Inflammatory macrophage treated with lipopolysaccharide for 1 hour (primary cell): ENCODE measurements at places on chromosomes 2 and 18.

- no peak for DNase-seq
These were observed 411.6 kb downstream of the ZNF521 start for GRCh38 chr18:24940416-24940815.

DNA sequence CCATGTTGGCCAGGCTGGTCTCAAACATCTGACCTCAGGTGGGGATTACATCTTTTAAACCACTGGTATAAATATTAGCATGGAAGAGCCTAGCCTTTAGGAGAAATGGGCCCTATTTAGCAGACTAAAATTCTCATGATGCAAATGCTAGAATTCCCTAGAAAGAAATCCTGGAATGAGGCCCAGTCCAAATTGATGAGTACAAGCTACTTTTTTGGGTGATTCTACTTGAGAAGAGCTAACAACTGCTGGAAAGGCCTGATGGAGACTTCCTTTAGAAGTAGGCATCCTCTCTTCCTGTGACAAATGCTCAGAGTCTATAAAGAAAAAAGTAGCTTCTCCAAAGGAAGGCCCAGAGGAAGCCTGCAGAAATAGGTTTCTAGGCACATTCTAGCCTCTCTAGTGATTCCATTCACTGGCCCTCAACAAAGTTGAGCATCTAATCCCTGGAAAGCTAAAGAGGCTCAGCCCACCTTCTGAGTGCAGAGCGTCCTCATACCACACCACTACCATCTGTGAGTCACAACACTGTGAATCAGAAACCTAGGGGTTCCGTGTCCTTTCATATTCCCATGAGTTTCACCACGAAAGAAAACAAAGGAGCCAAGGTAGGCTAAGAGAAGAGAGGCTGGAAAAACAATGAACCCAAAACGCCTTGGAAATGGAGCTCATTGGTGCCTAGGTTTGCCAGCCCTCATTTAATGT, 183.1 kb downstream of the C1D start:
- no peak for DNase-seq

- no peak for DNase-seq
These were observed 28.5 kb upstream of the FAHD2A start for GRCh38 chr2:95374029-95374428.

- no peak for DNase-seq
These were observed 85.4 kb upstream of the CPO start for GRCh38 chr2:206853915-206854314.
